Stomach (tissue), 19 donors: ENCODE measurements at places on chromosomes 2 and 18. TPM values are rescaled to one million over a fixed set of nuclear protein-coding genes. Genes with fewer than 3 reads are reported as not detected.

Gene KCNS3
- 18.1 TPM for total RNA-seq

Gene SCYGR2
- not detected for total RNA-seq

Gene AFF3
- 29.7 TPM for total RNA-seq

Gene WDR75
- total RNA-seq, result 66.9 TPM

Gene C2orf80
- not detected for total RNA-seq
